Activated gamma-delta T cell treated with Interleukin-2 at 50 U/mL for 16 hours (primary cell): ENCODE measurements at places on chromosomes 16 and 17.

DNA sequence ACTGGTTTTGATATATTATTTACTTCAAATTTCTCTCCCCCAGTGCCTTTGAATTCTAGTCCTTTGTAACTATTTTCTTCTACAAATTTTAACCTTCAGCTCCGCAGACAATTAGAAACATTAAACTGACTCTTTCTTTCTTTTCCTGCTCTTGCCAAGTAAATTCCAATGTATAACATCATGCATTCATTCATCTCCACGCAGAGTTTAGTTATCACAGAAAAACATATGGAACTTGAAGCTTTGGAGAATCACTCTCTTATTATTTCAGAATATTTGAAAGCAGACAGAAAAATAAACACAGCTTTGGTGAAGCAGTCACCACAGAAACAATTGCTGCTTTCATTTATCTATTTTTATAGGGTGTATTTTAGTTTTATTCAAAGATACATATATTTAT, 778.7 kb upstream of the CDH8 start:
- no peak for DNase-seq

DNA sequence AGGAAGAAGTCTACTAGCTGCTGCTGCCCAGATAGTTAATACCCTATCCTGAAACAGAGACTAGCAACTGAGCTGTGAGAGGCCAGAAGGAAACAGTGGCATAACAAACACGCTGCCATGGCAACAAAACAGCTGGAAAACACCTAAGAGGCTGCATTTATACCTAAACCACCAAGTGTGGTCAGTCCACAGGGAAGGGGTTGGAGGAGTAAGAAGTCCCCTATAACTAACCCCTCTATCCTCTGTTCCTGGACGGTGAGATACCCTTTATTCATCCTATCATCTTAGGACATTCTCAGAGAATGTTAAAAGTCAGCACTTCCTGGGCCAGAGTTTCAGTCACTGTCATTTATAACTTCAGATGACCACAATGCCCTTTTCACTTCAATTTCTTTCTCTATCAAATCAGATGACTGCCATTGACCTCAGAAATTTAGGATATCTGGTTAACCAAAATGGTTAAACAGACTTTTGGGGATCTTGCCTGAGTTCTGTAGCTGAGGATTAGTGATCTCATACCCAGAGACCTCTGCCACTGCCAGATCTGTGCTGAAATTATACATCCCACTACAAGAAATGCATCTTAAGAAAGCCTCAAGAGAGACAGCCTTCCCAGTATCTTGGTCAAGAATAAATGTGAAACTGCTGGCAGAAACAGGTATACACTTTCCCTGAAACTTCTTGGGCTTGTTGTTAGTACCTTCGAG, 36.2 kb downstream of the STH start:
- DNase-seq, result no peak

- DNase-seq, result no peak
Observed at GRCh38 chr17:80387071-80387470, 27.9 kb upstream of the ENDOV start.

DNA sequence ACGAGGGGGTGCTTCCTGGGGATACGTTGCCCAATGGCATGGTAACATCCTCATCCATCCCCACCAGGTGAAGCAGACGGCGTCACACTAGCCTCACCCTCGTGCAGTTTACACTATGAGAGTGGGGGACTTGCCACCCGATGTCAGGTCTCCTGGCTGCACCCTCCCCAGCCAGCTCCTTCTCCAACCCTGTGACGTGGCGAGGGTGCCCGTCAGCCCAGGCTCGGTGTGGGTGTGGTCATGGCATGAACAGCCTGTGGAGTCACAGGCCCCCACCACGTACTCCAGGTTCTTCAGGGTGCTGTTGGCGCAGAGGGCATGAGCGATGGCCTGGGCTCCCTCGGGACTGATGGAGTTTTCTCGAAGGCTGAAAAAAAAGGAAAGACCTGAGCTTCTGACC, 28.3 kb downstream of the NLRC3 start:
- no peak for DNase-seq

GRCh38 chr17:64683796-64684195, 21.7 kb upstream of the SMURF2 start:
- DNase-seq, result no peak

DNA sequence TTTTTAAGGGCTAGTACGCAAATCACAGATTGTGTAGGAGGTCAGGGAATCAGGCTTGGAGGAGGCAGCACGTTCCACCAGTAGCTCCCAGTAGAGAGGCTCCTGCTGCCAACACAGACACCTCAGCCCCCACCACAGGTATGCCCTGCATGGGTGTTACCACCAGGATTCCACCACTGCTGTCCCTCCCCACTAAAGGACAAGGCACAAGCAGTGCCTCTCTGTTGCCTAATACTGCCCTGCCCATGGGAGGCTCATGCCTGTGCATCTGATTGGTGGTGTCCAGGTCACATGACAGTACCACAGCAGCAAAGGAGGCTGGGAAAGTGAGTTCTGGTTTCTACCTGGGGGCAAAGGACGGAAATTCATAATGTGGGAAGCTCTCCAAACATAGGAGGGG, 33.6 kb upstream of the CACNG4 start:
- no peak for DNase-seq

DNA sequence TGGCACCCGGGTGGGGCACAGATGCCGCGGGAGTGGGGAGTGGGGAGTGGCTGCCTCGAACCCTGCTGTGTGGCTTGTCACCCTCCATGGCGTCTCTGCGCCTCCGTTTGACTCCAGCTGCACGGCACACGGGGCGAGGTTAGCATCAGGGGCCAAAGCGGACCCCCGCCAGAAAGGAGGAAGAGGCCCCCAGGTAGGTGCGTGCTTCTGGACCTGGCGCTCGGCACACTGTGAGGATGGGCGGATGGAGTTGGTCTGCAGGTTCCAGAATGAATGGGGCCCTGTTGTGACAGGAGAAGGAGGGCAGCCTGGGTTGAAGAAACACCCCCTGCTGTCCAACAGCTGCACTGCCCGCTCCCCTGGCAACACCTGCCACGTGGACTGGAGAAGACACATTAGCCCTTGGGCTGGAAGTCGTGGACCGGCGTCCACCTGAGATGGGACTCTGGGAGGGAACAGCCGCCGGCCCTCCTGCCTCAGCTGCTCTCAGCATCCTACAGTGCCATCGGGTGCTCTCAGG, 9.4 kb upstream of the FASN start:
- no peak for DNase-seq

- no peak for DNase-seq
Observed at GRCh38 chr17:82138511-82138992, 40.5 kb upstream of the FASN start.

DNA sequence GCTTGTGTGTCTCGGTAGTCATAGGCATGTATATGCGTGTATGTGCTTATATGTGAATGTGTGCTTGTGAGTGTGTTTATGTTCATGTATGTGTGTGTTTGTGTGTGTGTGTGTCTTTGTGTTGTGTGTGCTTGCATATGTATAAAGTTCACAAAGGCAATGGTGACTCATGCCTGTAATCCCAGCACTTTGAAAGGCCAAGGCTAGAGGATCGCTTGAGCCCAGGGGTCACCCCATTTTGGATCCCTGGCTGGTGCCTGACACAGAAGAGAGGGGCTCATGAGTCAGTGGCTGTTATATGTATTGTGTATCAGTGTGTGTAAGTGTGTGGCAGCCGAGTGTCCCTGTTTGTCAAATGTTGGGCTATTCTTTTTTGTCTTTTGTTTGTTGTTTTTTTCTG, 69.3 kb downstream of the ABCC1 start:
- DNase-seq, result no peak

DNA sequence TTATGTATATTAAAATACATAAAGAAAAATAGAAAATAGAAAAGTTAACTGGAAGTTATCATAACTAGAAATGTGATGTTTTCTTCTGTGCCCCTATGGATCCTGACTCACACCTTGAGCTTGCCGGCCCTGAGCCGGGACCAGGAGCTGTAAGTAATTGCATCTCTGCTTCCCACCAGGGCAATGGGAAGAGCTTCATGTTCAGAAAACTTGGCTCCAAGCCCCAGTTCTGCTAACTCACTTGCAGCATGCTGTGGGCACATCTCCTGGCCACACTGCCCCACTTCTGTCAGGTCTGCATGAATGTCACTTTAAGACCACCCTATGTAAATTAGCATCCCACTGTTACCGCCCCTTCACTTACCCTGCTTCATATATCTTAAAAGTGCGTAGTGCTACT, 37.2 kb downstream of the GNAO1 start:
- DNase-seq, result no peak

- no peak for DNase-seq
Observed at GRCh38 chr16:6374821-6375220, 957.8 kb upstream of the RBFOX1 start.

DNA sequence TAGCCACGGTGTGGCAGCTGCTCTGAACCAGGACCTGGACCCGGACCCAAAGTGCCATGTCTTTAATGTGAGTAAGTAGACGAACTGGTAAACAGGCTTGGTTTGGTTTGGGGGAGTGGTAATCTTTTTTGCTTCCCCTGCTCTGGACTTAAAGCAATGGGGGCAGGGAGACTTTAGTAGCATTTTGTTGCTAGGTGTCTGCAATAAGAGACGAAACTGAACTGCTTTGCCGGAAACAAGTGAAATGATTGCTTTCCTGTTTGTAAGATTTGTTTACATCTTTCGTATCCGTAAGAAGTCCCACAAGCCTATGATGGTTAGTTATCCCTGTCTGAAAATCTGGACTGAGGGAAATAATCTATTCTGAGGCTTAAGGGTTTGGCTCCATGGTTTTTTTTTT, 21.5 kb downstream of the PRCD start:
- no peak for DNase-seq

GRCh38 chr16:83212301-83212841, 585.6 kb downstream of the CDH13 start:
- DNase-seq, result no peak
